Muscle of back (tissue), 13 donors: ENCODE measurements at places on chromosomes 6 and 20.

DNA sequence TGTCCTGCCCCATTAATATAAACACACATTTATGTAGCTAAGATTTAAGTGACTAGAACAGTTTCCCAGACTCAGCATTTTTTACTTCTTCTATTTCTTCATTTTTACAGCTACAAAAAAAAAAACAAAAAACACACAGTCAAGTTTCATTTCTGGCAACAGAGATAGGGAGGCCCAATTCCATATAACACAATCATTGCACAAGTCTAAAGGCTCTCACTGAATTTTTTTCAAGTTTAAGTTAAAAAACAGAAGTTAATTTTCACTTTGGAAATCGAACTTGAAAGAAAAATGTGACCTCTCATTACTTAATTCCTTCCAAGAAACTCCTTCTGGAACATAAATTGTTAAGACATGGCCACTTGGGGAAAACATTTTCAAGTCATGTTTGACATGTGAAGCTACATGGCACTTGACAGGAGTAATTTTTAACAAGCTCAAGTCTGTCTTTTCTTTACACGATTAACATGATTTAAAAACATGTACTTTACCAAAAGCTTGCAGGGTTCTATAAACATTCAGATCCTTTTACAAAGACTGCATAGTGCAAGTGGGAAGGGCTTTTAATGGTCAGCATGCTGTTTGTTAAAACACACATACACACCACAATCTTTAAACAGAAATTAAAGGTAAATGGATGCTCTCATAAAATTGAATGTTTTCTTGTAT is 100.1 kb upstream of the CCDC28A start:
- DNase-seq, result no peak

DNA sequence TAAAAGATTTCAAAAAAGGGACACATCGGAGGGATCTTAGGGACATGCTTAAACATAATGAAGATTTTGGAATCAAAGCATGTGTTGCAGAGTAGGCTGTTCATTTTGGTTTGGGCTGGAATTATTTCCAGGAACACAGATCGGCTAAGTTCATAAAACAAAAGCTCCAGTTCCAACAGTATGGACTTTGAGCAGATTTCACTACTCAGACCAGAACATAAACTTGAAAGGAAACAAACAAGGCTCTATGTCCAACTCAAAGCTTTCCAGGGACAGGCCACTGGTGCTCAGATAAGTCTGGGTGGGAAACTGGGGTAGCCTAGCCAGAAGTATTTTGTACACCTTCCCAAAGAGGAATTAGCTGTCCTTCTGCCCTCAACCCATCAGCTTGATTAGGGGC is 51.2 kb upstream of the GMPR start:
- DNase-seq, result no peak

DNA sequence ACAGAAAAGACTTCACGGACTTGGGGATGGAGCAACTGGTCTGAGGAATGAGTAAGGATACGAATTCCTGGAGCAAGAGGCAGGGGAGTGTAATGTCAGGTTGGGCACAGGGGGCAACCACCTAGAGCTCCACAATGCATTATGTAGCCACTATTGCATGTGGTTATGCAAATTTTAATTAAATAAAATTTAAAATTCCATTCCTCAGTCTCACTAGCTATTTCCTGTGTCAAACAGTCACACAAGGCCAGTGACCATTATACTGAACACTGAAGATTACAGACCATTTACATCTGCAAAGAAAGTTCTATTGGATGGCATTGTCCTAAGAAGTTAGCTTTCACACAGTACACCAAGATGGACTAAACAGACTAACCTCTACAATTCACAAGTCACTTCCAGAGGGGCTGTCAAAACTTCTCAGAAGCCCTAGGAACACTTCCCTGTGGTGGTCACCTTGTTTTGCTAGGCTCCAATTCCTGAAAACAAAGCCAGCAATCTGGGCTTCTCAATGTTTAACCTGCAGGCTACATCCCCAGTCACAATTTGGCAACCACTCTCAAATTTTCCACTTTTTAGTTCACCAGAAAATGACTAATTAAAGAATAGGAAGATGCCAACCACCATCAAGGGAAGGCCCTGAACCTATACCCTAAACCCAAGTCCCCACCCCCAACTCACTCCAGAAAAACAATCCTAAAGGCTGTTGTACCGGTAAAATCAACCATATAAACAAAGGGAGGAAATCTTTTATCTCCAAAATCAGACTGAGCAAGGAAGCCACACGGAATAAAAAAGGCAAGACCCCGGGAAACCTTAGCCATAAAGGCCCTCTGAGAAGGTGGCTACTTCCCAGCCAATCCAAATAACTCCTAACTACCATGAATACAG is 34.2 kb upstream of the C20orf203 start:
- DNase-seq, result no peak

DNA sequence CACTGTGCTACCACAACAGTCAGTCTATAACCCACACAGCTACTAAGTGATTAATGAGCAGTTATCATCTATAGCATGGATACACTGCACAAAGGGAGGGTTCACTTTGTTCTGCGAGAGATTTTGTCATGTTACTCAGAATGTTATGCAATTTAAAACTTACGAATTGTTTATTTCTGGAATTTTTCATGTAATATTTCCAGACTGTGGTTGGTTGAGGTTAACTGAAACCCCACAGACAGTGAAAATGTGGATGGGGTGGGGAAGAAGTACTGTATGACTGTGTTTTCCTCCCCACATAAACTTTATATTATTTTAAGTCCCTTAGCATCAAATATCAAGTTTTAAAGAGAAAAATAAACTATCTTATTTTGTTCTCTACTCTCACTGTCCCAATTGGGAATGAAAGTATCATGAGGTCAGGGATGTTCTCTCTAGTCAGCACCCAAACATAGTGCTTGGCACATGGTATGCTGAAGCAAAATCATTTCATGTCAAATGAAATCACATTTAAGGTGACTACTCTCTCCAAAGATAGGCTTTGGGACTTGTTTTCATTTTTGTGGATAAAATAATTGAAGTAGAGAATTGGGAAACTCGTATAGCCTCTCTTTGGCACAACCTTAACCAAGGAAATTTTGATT is 25.4 kb downstream of the DOP1A start:
- no peak for DNase-seq

- DNase-seq, result peak; percentile 51
Observed at GRCh38 chr20:19964289-19965265, 52.6 kb upstream of the NAA20 start.

DNA sequence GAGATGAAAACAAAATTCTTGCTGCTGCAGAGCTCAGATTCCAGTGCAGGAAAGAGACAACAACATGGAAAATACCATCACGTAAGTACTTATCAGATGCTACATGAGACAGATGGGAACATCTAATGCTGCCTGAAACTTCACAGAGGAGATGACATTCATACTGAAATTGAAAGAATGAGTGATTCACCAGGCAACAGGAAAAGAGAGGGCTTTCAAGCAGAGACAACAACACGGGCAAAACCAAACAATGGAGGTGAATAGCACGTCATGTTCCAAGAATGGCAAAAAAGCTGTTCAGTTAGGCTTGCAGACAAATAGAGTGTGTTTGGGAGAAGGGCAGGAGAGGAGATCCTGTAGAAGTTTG is 39.3 kb downstream of the GTF2H5 start:
- DNase-seq, result no peak

GRCh38 chr6:56742122-56742791 is 99.6 kb upstream of the DST start:
- no peak for DNase-seq

GRCh38 chr6:29602564-29603361 is 17.8 kb downstream of the OR2H2 start:
- no peak for DNase-seq

DNA sequence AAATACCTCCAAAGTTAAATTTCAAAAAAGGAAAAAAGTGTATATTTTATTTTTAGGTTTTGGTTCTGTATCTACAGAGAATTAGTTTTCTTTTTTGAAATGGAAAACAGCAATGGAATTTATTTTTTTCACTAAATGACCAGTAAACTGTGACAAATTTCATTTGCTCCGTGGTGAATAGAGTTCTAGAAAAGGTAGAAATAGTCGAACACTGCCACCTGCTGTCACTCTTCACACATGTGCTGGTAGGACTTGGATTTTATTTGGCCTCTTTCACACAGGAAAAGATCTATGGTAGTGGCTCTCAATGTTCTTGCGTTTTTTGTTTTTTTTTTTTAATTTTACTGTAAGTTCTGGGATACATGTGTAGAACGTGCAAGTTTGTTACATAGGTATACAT is 312.5 kb downstream of the EYA4 start:
- DNase-seq, result peak; percentile 81

- DNase-seq, result peak; percentile 58
Observed at GRCh38 chr20:52150440-52151258, 40.9 kb downstream of the ZFP64 start.

DNA sequence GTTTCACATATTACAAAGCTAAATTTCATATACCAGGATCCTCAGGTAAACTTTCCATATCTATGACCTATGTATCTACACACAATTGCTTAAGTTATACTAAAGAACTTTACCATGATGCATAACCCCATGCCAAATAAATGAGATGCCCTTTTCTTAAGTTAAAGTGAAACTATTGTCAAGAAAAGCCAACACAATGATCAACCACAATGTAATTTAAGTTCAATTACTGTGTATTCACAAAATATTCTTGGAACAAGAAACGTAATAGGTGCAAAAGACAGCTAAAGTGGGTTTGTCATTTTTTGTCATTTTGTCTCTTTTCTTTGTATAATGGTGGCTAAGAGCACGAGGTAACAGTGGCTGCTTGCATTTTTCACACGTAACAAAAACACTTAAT is 158.0 kb upstream of the SHLD1 start:
- DNase-seq, result no peak

- DNase-seq, result peak; percentile 72
Observed at GRCh38 chr6:13013681-13014503, 297.3 kb downstream of the PHACTR1 start.

GRCh38 chr6:104601721-104602120 is 258.0 kb downstream of the HACE1 start:
- no peak for DNase-seq

- no peak for DNase-seq
Observed at GRCh38 chr6:12222405-12223366, 67.5 kb upstream of the EDN1 start.

DNA sequence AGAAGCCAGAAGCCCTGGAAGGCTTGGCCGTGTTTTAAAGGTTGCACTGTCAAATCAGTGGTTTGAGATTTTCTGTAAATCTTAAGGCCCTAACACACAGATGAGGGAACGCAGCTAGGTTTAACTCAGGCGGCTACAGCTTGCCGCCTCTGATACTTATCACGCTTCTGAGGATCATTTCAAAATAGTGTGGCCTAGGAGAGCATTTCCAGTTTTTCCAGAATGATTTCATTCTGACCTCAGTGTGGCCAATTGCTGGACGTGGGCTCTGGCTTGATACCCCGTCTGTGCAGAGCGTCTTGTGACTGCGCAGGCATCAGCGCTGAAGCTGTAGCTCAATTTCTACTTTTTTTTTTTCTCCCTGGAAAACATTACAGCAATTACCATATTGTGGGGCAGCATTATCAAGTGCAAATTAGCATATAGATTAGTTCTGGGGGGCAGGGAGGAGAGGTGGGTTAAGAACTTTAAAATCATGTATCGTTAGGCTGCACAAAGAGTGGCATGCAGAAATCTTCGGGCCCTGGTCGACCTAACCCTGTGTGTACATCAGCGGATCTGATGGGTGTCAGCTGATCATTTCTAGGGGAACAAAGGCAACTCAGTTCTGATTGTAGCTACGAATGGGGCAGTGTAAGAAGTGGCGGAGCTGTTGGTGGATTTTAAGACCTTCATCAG is 105.0 kb upstream of the EEF1E1 start:
- no peak for DNase-seq

GRCh38 chr6:20584100-20584731 is 50.0 kb downstream of the CDKAL1 start:
- DNase-seq, result no peak

DNA sequence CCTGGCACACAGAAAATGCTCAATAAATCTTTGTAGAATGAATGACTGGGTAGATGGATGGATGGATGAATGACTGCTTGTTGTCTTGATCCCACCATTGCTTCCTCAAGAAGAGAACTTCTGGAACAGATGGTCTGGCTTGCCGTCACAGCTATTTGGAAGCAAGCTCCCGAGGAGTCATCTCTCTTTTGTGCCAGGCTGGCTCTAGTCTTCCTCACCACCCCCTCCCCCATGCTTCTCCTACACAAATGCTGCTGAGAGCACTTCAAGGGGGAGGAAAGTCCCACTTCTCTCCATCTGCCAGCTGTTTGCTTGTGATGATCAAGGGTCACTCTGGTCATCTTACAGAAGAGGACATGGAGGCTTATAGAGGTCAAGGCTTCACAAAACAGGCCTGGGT is 11.6 kb upstream of the KCNG1 start:
- DNase-seq, result no peak

DNA sequence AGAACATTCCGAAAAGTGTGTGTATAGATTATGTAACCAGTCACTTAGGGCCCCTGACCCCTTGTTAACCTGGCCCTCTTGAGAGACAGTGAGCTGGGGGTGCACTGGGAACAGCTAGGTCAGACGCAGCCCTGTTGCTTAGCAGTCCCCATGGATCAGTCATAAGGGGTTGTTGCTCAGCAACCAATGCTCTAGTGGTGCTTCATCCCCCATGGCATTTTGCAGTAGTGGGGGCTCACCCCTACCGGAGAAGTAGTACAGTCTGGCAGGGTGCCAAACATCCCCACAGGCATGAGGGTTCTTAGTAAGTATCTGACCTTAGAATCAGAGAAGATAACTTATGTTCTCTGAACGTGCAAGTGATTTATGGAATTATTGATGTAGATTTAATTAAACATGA is 12.3 kb downstream of the PKIB start:
- DNase-seq, result no peak

DNA sequence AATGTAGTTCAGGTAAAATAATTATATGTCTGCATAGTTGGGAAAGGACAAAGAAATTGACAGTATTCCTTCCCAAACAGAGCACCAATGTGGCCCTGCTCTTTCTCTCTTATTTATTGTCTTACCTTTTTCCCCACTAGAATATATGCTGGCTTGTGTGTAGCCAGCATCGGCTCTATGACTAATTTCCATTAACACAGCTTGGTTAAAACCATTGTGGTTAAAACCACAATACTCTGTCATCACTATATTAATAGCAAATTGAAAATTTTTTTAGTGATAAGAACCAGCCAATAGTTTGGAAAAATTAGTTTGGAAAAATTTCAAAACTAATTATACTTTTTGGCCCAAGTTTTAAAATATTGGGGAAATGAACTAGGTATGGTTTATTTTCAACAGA is 535.1 kb downstream of the UTRN start:
- DNase-seq, result no peak
